ENCODE measurements at places on chromosomes 1 and 21.

DNA sequence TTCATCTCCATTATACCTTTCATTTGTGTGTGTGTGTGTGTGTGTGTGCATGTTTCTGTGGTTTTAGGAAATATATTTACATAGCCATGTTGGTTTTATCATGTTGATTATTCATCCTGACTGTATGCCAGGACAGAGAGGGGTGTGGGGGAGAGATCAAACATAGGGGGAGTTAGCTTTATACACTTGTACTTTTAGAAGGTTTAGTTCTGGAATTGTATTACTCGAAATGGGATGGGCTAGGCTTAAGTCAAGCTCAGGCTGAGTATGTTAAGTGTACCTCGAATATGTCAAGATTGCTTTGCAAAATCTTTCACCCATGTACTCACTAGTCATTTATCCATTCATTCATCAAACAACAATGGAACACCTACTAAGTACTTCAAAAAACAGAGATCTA lies 123.3 kb downstream of the HMCN1 start:
- no peak for DNase-seq

DNA sequence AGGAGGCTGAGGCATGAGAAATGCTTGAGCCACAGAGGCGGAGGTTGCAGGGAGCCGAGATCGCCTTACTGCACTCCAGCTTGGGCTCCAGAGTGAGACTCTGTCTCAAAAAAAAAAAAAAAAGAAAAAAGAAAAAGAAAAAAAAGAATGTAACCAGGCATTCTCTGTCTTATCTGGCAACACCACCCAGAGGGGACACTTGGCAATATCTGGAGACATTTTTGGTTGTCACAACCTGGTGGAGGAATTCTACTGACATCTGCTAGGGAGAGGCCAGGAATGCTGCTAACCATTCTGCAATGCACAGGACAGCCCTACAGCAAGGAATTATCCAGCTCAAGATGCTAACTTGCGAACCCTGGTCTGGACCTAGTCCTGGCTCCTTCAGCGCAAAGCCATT lies 2.3 kb upstream of the CNR2 start:
- DNase-seq: no peak

GRCh38 chr1:203017692-203018091 lies 8.6 kb upstream of the PPFIA4 start:
- no peak for DNase-seq

- DNase-seq: no peak
Observed at GRCh38 chr1:204688007-204688406, 2.5 kb upstream of the LRRN2 start.

- DNase-seq: no peak
Observed at GRCh38 chr1:223747838-223748335, 35.5 kb downstream of the CAPN2 start.

DNA sequence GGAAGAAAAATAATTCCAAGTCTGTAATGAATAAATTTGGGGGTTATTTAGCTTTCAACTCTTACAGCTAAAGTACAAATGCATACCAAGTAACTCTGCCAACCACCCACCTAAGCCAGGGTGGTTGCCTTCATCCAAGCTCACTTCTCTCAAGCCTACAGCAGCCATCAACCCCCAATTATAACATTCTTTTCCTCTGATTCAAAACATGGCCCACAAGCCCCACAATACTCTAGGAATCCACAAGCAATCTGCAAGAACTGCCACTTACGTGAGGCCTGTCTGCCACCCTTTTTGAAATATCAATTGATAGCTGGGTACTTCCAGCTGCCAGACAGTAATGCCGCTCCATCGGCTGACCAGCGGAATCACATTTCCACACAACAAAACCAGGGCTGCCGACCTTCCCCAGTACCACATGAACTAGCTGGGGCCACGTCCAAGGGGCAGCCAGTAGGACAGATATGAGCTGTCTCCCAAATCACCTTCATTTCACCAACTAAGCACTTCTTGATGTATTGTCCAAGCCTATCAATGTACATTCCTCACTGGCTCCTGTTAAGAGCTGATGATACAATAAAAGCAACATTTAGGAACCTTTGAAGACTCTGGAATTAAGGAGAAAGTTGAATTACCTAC lies 3.2 kb downstream of the LBR start:
- no peak for DNase-seq

DNA sequence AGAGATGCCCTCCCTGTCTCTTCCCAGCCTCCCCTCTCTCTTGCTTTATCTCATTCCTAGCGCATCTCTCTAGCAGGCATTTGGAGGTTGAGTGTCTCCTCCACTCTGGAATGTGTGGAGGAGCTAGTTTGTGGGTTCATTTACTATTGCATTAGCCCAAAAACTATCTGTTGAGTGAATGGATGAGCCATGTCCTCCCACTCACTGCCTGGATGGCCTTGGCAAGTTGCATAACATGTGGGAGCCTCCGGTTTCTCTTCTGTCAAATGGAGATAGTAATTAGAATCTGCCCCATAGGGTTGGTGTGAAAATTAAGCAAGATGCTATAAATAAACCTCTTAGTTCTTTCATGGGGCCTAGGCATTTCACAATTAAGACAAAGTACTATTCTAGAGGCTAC lies 181.8 kb downstream of the KAZN start:
- DNase-seq: no peak

DNA sequence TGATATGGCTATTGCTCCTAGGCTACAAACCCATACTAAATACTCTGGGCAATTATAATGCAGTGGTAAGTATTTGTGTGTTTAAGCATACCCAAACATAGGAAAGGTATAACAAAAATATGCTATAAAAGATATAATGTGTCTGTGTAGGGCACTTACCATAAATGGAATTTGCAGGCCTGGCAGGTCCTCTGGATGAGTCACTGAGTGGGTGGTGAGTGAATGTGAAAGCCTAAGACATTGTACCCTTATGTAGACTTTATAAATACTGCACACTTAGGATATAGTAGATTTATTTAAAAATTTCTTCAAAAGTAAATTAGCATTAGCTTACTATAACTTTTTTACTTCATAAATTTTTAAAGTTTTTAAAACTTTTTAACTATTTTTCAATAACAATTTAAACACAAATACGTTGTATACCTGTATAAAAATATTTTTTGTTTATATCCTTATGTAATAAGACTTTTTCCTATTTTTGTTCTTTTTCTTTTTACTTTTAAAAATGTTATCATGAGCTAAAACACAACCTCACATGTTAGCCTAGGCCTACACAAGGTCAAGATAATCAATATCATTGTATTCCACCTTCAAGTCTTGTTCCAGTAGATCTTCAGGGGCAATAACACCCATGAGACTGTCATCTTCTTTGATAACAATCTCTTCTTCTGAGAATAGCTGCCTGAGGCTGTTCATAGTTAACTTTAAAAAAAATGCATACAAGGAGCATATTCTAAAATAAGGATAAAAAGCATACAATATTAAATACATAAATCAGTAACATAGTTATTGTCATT lies 306.3 kb upstream of the RGS18 start:
- no peak for DNase-seq

GRCh38 chr1:109383854-109384253 lies 13.9 kb downstream of the SORT1 start:
- no peak for DNase-seq

DNA sequence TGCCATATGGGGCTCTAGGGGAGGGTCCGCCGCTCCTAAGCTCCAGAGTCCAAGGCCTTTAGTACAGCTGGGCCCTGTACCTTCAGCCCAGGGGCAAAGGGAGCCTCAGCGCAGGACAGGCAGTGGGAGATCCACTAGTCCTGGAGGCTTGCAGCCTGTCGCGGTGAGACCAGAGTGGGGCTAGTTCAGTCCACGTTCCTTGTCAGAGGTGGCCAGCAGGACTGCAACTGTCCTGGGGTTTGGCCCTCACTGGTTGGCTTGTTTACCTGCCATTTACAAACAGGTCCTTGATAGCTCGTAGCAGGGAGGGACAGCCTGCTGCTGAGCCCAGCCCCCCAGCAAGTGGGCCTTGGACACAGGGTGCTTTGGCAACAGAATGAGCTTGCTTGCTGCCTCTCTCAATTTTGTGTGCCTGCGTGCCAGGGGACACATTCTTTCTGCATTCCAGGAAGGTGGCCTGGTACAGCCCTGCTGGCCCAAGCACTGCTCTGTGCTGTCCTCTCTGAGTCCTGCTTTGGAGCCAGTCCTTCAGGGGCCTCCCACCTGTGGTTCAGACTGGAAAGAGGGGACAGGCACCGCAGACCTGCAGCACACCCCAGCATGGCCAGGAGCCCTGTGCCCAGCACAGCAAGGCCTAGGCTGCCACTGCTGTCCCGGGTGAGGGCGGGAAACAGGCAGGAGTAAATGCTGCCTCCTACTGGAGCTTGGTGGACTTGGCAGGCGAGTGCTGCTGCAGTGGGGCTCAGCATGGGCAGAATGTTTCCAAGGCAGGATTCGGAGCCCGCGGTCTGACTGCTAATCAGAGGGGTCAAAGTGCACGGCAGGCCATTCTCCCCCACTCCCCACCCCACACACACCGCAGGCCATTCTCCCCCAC lies 15.2 kb downstream of the H6PD start:
- DNase-seq: peak; percentile 51

- no peak for DNase-seq
Observed at GRCh38 chr21:42247716-42248115, 28.8 kb downstream of the ABCG1 start.

GRCh38 chr1:172931761-172932160 lies 119.0 kb downstream of the TNFSF18 start:
- no peak for DNase-seq

DNA sequence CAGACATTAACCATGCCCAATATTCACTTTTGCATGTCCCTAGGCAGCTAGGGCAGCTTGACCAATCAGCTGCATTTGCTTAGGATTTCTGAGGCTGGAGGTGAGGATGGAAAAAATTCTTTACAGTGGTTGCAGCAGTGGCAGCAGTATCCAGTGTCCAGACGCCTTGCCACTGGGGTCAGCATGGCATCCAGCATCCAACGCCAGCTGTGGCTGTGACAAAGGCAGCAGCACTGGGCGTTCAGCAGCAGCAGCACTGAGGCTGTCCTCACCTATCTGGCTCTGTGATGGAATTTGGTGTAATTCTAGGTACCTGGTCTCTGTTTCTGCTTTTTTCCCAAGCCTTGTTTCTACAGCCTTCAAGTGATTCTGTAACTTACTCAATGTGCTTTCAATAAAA lies 15.5 kb downstream of the RHBDL2 start:
- DNase-seq: no peak

DNA sequence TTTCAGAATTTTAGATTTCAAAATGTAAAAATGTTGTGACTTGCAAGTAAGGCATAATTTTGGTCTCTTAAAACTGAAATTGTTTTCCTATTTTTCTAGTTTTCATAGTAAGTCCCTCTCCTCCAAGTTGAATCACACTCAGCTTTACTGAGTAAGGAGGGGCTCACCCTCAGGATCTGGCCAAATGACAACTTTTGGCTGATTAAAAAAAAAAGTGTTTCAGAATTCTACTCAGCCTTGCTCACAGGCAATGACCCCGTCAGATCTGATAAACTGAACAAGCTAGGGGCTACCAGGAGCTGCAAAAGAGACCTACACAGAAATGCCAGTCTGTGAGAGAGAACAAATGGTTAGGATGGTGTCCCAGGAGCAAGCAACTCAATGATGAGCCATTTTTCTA lies 159.8 kb downstream of the PBX1 start:
- no peak for DNase-seq

GRCh38 chr1:70760154-70760553 lies 287.5 kb downstream of the PTGER3 start:
- no peak for DNase-seq

DNA sequence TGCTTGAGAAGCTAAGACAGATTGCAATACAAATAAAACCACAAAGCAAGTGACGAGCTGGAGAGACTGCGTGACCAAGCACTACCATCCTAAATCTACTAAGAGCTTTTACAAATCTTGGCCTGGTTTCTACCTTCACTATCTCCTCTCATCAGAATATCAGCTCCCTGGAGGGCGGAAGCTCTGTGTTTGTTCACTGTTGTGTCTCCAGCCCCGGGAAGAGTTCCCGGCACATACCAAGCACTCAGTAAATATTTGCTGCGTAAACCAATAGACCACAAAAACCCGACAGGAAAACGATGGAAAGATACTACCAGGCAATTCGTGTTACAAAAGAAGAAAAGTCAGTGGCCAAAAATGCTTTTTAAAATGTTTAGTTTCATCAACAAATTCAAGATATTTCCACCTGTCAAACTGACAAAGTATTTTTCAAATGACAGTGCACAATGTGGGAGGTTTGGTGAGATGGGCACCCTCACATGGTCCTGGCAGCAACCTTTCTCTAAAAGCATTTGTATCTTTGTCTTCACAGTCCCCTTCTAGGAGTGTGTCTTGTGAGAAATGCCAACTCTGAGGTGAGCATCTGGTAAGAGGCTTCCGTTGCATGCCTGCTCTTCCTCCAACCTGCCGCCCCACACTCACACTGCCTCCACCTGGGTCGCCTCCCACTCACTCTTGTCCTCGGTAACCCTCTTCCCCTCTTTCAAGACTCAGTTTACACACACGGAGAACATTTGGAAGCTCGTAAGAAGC lies 34.7 kb downstream of the SLC1A7 start:
- DNase-seq: no peak

DNA sequence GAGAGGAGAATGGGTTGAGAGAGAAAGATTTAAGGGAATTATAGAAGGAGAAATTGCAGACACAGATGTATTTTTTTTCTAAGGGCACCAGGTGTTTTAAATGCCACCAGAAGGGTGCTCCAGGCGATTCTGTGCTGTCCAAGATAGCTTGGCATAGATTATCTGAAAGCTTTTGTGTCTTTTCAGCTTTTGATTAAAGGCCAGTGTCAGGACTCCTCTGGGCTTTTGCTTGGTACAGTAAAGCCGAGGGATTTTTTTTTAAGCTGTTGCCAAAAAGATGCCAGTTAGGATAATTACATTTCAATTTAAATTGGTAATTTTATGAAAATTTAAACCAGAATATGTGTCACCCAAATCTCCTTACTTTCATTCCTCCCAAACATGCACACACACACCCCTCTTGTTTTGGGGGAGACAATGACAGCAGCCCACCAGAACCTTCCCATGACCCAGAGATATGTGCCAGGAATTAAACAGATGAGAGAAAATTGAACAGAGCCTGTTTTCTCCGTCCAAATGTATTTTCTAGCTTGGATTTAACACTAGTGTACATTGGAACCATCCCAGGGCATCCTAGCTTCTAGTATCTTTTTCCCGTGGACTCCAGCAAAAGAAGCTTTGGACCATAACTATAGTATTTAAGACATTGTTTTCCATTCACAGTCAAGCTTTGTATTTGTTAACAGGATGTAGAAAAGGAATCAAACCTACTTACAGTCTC lies 670.7 kb upstream of the CXADR start:
- no peak for DNase-seq

DNA sequence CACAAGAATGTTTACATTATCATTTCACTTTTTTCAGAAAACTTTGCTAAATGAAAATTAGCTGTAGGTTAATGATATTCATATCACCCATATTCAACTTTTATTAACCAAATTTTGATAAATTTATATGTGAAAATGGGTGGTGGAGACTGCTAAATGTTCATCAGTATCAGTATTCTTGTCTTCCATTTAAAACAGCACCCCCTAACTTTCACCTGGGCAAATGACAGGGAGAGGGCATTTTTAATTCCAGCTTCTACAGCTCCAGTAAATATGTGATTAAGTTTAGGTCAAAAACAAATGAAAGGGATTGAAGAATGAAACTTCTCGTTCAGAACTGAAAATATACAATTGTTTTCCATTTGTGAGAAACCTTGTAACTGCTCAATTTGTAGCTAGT lies 722.2 kb downstream of the KCNT2 start:
- no peak for DNase-seq

GRCh38 chr1:53539711-53540603 lies 80.8 kb downstream of the DMRTB1 start:
- DNase-seq: no peak

Data from stimulated activated CD4-positive, alpha-beta T cell treated with anti-CD3 and anti-CD28 coated beads, Interleukin-15, amount 100 ng/mL, for 24 hours (primary cell).